ENCODE measurements at places on chromosomes 4 and X.
A peak's percentile ranks its signal among the peaks of the same experiment; 100 is the strongest.

- no peak for DNase-seq
These were observed 144.3 kb upstream of the STX18 start for GRCh38 chr4:4685810-4686795.

GRCh38 chrX:63720293-63720692, 64.7 kb downstream of the ARHGEF9 start:
- DNase-seq: no peak

- no peak for DNase-seq
These were observed 184.5 kb downstream of the CPEB2 start for GRCh38 chr4:15186806-15187205.

DNA sequence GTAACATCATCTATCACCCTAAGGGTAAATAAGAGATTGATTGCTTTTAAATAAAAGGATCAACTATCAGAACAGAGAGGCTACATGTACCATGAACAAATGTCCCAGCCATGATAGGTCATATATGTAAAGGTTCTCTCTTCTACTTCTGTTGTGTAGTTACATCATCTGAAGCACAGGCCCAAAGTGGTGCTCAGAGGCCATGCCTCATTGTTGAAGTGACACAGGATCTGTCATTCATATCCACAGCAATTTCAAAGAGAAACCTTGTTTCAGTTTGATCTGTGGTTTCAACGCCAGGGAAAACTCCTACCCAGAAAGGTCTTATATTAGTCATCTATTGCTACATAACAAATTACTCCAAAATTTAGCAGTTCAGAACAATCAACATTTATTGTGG, 269.2 kb upstream of the MAOA start:
- DNase-seq: no peak

GRCh38 chr4:133263104-133263503, 114.0 kb downstream of the PCDH10 start:
- no peak for DNase-seq

DNA sequence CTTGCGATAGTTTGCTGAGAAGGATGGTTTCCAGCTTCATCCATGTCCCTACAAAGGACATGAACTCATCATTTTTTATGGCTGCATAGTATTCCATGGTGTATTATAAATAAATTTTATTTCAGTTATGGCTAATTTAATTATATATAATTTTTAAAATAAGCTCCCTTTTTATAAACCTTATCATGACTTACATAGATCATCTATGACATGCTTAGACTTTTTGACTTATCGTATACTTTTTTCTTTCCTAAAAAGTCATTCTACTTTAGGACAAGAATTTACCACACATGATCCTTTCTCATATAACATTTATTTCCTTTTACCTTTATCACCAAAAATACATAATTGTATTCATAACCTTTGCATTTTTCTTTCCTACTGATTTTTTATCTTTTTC, 376.5 kb downstream of the CCSER1 start:
- DNase-seq: no peak

- no peak for DNase-seq
These were observed 97.0 kb upstream of the PDHA2 start for GRCh38 chr4:95742872-95743271.

DNA sequence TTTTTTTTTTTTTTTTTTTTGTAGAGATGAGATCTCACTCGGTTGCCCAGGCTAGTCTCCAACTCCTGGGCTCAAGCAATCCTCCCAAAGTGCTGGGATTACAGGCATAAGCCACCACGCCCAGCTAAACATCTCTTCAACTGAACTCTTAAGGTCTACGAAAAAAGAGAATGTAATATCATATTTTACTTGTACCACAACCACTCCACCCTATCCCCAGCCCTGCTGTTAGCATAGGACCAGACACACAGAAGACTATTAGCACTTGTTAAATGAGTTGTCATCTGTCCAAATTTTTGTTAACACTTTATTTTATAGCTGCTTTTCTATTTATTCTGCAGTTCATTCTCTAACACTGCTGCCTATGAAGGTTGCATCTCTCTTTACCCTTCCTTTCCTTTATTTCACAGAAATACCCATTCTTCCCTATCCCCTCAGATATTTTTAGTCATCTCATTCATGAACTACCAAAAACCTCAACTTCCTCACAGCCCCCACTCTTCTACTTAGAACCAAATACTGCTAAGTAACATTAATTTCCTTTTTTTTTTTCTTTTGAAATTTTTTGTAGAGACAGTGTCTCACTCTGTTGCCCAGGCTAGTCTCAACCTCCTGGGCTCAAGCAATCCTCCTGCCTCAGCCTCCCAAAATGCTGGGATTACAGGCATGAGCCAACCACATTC, 10.1 kb downstream of the SNX12 start:
- peak; percentile 37 for DNase-seq

DNA sequence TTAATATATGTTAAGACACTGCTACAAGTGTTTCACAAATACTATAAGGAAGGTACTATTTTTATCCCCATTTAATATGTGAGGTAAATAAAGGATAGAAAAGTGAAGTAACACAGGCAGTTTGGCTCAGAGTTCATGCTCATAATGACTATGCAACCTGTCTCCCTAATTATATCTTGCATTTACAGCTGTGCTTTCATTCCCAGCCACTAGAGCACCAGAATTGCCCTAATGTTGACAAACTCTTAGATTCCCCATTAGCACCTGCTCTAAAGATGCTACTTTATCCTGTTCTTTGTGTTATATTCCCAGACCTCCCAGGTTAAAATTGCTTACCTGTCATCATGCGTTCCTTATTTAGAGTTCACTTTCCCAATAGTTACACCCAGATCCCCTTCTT, 833.6 kb downstream of the CCSER1 start:
- DNase-seq: no peak

DNA sequence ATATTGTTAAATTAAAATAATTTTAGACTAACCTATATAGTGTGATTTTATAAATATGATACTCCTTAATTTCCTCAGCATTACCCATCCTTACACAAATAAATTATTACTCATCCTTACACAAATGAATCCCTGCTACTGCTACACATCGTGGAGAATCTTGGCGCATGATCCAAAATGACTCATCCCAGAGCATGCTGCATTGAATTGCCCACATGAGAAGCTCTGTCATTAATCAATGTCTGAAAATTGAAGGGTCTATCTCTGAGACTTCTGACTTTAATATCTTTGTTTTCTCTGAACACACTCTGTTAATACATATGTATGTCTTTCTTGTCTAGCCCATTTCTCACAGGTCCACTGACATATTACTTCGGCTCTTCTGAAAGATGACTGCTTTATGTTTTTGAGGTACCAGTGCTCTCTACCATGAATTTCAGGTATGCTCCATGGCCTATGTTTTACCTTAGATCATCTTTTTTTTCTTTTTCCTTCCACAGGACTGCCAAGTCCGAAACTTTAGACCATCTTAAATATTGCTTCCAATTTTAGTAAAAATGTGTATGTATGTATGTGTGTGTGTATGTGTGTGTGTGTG, 15.7 kb upstream of the DUSP21 start:
- peak; percentile 1 for DNase-seq

- no peak for DNase-seq
These were observed 40.6 kb upstream of the PRDX4 start for GRCh38 chrX:23626651-23627050.

DNA sequence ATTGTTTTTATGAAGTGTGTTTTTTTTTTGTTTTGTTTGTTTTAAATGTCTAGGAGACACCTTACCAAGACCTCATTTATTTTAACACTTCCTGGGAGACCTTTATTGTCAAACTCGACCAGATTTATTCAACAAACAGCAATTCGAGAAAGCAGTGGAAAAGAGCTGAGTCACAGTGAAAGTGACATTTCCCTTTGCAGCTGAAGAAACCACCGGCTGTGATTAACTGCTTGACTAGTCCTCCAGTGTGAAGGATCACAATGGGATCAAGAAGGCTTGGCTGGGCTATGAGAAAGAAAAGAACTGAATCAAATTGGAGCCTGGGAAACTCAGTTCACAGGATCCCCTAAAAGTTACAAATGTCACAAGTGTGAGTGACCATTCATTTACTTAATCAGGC, 11.9 kb upstream of the ADH7 start:
- DNase-seq: peak; percentile 55

DNA sequence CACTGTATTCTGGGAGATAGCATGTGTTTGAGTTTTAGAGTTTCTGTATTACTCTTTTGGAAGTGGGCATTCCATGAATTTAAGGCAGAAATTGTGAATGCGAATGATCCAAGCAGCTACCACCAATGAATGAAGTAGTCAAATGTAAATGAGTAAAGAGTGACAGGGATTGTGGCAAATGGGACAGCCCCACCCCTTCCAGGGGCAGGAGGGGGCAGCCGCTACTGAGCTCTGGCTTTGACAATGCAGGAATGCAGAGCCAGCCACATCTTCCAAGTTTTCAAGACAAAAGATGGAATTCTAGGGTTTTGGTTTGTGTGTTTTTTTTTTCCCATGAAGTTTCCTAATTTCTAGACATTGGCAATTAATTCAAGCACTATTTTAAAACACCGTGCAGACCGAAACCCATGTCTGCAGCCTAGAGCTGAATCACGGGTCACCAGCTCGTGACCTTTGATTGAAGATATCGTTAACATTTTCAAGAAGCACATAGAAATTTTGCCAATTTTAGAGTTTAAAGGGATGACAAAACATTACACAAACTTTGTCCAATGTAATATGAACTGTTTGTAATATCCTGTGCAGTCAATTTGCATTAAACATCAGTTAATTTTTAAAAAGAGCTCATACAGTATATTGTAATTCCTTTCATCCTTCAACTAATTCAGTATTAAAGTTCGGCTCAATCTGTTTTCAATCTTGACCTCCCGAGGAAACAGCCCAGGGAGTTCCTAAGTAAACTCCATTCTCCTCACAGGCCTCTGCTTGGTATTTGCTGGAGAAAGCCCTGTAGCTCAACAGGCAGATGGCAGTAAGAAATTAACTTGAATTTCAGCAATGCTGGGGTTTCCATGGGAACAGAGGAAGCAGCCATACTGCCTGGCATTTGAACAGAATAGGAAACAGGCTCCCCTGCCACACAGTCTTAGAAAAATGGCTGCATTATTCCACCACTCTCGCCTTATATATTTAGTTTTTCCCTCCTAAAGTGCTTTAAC, 83.4 kb downstream of the UCHL1 start:
- DNase-seq: no peak

DNA sequence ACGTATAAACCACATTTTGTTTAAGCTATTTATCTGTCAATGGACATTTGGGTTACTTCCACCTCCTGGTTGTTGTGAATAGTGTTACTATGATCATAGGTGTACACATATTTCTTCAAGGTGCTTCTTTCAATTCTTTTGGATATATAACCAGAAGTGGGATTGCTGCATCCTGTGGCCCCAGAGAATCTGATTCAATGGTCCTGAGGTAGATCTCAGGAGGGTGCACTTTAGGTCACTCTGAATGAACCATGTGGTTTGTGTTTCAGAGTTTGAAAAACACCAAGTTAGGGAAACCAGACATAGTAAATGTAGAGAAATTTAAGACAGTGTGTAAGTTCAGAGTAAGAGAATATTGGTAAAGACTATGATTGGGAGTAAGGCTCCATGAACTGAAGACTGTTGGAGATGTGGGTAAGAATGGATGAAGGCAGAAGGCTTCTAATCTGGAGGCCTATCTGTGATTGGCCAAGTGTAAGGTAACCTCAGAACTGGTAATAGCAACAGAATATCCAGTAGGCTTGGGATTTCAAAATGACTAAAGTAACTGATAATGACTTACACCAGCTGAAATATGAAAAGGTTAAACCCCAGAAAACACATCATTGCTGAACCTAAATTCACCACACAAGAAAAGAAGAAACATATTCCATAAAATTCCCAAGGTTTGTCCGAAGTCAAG, 236.9 kb downstream of the CAMK2D start:
- no peak for DNase-seq

GRCh38 chr4:105994841-105995501, 99.7 kb downstream of the NPNT start:
- no peak for DNase-seq

DNA sequence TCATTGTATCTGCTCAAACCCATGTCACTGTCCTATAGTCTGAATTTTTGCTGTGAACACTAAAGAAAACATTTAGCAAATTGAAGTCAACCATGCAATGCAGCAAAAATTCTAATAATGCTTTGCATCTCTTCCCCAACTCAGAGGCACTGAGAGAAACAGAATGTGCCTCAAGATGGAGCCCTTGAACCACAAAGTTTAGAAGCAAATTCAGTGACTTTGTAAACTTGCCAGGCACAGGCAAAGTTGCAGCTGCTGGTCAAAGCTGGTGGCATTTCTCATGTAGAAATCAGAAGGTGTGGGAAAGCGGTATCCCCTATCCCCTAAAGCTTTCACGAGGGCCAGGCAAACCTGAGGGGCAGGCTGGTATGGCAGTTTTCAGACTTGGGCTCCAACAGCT, 121.7 kb upstream of the DIPK2B start:
- DNase-seq: peak; percentile 47

DNA sequence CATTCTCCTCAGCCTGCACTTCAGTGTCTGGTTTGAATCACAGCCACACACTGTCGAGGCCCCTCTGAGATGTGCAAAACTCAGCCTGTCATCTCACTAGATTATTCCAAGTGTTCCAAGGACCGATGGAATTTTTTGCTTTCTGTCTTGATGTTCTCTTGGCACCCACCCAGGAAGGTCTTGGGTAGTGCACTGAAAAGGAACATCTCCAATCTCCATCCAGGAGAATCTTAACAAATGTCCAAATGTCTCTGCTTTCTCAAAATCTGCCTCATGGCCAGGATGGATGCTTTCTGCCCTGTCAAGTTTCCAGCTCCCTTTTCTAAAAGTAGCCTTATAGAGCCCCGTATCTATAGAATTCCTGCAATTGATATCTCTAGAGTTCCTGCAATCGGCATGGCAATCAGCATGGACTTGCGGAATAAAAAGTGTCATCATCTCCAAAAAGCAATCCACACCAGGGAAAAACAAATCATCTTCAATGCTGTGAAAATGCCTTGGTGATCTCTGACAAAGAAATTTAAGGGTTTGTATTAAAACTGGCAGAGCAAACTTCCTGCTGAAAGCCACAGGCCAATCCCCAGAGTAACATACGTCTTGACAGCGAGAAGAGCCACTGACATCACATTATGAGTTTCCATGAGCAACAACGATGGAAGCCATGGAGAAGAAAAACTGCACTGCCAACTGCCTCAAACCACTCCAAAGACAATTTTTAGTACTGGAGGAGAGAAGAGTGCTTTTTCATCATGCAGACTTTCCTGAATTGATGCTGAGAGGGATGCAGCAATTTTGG, 215.3 kb upstream of the FAM9B start:
- no peak for DNase-seq

GRCh38 chr4:73223258-73223650, 35.3 kb downstream of the ANKRD17 start:
- no peak for DNase-seq

- no peak for DNase-seq
These were observed 166.1 kb upstream of the WDFY3 start for GRCh38 chr4:85132570-85132969.

DNA sequence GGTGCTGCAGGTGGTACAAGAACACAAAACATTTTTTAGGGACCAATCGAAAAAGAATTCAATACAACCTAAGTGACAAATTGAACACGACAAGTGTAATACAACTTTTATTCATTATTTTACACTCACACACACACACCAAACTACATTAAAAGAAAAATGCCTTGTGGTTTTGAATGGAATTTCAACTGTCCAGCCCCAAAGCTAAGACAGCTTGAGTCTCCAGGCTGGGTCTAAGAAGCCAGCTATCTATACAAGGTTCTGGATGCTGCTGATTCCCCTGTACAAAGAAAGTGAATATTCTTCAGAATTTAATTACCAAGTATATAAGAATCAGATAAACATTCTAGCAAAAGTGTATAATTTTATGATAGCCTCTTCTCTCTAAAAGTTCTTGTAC, 118.2 kb downstream of the PPP3CA start:
- DNase-seq: no peak

- DNase-seq: no peak
These were observed 267.8 kb downstream of the DTHD1 start for GRCh38 chr4:36549252-36549651.
